Aorta (tissue), 5 donors: ENCODE measurements at places on chromosomes 2 and 18.

- no peak for DNase-seq
Measured at GRCh38 chr18:75164479-75164878, 44.5 kb downstream of the PTGR3 start.

DNA sequence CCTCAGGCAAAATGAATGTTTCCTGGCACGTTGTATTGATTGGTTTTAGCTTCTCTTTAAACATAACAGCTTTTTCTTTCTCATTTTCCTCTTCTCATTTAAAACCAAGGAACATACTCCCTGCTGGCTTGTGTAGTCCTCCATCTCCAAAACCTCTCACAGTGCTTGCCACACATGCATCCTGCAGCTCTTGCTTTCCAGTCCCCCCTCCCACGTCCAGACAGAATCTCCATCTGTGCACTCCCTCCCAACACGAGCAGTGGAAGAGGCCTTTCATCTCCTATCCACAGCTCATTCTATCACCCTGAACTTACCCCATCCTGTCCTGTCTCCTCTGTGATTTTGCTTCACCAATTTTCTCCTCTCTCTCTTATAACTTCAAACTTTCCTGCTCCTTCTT, 99.6 kb upstream of the THSD7B start:
- DNase-seq: no peak

- no peak for DNase-seq
Measured at GRCh38 chr2:23246992-23247683, 137.8 kb upstream of the KLHL29 start.

- peak; percentile 88 for DNase-seq
Measured at GRCh38 chr2:104853534-104854497, at the start of gene POU3F3. Gene POU3F3, plus strand, starts transcription at chr2:104854115. Its CDS starts 1,396 bp downstream, at chr2:104855511.

DNA sequence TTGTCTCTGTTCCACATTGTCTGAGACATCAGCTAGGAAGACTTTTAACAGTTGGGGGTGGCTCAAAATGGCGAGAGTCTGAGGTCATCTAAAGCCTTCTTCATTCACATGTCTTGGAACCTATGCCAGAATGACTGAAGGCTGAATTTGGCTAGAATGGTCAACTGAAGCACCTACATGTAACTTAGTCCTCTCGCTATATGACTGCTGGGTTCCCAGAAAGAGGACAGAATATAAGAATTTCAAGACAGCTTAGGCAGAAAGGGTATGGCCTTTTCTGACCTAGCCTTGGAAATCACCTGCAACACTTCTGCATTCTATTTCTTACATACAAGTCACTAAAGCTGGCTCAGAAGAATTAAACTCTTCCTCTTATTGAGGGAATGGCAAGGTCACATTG, 75.6 kb upstream of the OTX1 start:
- DNase-seq: no peak

DNA sequence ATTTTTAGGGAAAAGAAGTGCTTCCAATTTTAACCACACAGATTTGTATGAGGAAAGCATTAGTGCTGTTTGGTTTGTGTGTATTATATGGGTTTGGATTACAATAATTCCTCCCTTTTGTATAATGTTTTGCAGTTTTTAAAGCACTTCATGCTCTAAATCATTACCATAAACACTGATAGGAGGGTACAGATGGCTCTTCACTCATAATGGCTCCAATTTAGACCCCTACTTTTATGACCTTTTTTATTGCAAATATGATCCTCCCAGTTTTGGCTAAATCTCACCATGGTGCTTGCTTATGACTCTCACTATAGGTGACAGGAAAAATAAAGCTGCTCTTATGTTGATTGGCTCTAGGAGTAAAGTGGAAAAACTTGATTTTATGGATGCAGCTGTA, 23.8 kb upstream of the TMEM17 start:
- DNase-seq: no peak
